ENCODE measurements at places on chromosomes 4 and X. TPM values are rescaled to one million over a fixed set of nuclear protein-coding genes. Genes with fewer than 3 reads are reported as not detected.

DNA sequence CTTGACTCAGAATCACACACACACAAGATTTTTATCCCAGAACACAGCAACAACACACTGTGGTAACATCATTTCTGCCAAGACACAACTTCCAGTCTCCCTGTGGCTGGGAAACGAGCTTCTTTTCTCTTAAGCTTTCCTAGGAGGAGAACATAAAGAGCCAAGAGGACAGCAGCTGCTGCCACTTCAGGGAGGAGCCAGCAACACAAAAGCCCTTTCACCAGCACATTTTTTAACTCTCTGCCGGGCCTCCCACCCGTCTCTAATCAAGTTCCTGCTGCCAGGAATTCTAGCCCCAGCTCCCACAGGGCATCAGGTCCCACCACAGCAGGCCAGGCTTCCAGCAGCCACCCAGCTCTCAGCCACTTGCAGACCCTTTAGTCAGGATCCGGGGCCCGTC is 22.4 kb downstream of the FAT1 start:
- DNase-seq: no peak

DNA sequence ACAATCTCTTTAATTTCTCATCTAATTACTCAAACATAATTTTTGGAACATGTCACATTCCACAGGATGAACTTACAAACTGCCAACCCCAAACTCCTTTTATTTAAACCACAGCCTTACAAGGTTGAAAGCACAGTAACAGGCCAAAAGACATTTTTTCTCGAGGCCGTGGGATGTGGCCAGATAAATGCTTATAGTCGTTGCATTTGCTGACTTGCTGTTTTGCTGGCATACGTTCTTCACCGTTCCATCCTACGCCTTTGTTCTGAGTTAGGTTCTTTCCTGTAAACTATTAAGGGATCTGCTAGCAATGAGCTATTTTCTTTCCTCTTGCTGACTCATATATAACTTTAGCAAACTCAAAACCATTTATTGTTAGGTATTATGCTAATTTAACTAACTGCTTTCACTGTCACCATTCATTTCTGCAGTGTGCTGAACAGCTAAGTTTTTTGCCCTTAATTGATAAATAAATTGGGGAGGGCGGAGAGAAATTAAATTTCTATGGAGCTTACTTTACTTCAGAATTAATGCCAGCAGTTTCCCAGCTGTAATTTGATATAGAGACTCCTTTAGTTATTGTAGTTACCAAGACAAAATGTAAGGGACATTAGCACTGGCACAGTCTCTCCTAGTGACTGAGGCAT is 135.1 kb upstream of the PACRGL start:
- DNase-seq: no peak

The GPR50 gene
- total RNA-seq: not detected

The AFP gene
- total RNA-seq: not detected

- no peak for DNase-seq
Measured at GRCh38 chr4:8769645-8770517, 101.8 kb downstream of the HMX1 start.

GRCh38 chrX:76509775-76510174 is 82.3 kb downstream of the MAGEE1 start:
- no peak for DNase-seq

- no peak for DNase-seq
Measured at GRCh38 chrX:129600981-129601424, 53.8 kb downstream of the APLN start.

The MFAP3L gene
- total RNA-seq: 2.2 TPM

The FGFBP1 gene
- not detected for total RNA-seq

- DNase-seq: no peak
Measured at GRCh38 chrX:101676571-101676970, 16.9 kb upstream of the ARMCX2 start.

The USP17L10 gene
- total RNA-seq: not detected

DNA sequence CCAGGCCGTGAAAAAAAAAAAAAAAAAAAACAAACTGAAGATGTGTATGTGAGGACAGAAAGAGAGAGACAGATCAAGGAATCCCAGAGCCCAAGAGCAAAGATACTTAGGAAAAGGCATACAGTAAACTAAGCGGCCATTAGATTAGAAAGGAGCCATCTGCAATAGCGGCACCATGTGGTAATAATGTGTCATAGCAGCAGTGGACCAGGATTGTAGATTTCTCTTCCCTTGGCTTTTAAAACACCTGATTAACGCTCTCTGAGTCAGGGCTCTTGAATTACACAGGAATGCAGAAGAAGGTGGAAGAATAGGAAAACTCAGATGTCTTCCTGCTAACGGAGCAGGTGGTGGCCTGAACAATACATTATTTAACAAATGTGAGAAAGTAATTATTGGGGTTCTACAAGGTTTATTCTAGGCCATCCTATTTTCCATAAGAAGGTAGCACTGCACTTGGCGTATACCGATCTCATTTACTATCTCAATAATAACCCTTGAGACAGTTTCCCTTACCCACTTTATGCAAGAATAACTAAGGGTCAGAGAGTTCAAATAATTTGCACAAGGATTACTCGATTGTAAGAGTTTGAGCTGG is 182.7 kb downstream of the KCNIP4 start:
- peak; percentile 8 for DNase-seq

GRCh38 chrX:130974323-130974722 is 71.3 kb upstream of the ENOX2 start:
- DNase-seq: no peak

- DNase-seq: no peak
Measured at GRCh38 chr4:81207828-81208227, 7.2 kb downstream of the PRKG2 start.

The PALLD gene
- 0.94 TPM for total RNA-seq

- no peak for DNase-seq
Measured at GRCh38 chr4:141548791-141549190, 87.6 kb upstream of the IL15 start.

The ERCC6L gene
- total RNA-seq: 13.1 TPM

DNA sequence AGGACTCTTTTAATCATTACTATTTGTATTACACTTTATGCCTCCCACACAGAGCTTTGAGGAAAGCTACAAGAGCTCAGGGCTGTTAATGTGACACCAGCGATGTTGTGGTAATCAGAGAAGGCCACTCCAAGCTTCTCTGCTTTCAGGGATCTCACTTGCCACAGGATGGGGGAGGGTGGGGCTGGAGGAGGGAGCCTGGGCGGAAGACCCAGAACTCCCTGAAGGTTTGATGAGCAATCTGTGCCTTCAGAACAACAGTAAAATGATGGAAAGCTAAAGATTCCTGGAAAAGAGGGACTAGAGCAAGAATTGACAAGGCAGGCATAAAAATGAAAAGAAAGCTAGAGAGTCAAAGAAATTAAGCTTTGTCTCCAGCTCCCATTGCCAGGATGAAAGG is 75.6 kb downstream of the MAML3 start:
- DNase-seq: no peak

The CSAG1 gene
- not detected for total RNA-seq

The RNF128 gene
- total RNA-seq: not detected

DNA sequence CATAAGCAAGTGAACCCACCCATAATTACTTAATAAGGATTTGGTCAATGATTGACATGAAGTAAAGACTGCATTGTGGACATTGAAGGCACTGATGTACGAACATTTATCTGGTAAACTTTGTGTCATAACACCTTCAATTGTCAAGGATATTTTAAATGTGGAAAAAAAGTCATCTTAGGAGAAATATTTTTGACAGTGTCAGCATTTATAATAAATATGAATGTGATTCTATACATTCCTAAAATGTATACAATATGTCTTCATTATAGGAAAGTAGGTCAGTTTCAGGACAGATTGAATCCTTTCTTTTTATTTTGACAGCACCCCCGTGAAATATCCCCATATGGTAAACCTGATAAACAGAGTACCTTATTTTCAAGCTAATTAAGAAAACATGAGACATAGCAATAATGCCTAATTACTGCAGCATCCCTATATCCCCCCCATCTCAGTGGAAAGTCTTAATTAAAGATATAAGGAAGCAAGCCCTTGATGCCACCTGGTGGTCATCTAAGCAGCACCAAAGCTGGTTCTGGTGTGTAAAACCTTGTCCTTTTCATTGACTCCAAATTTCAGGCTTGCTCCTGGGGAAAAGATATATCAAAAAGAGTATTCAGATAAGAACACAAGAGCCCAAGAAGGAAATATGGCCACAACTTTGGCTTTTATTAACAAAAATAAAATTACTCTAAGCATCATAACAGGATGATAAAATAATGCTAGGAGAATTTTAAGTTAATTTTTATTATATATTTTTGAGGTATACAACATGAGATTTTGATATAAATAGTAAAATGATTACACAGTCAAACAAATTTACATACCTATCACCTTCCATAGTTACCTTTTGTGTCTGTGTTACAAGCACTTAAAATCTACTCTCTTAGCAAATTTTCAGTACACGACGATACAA is 379.7 kb downstream of the TLL1 start:
- DNase-seq: no peak

GRCh38 chr4:133385161-133385954 is 236.3 kb downstream of the PCDH10 start:
- no peak for DNase-seq

GRCh38 chr4:751676-752075 is 46.0 kb downstream of the PCGF3 start:
- DNase-seq: no peak

- DNase-seq: peak; percentile 14
Measured at GRCh38 chrX:18353931-18354368, 538 bp downstream of the SCML2 start.

- no peak for DNase-seq
Measured at GRCh38 chrX:111003118-111003517, 92.9 kb upstream of the PAK3 start.

The DMRTC1 gene
- not detected for total RNA-seq

- DNase-seq: no peak
Measured at GRCh38 chr4:175789647-175790046, 22.4 kb downstream of the GPM6A start.

The GATA1 gene
- not detected for total RNA-seq

- DNase-seq: no peak
Measured at GRCh38 chrX:149567621-149568417, 18.1 kb upstream of the HSFX3 start.

DNA sequence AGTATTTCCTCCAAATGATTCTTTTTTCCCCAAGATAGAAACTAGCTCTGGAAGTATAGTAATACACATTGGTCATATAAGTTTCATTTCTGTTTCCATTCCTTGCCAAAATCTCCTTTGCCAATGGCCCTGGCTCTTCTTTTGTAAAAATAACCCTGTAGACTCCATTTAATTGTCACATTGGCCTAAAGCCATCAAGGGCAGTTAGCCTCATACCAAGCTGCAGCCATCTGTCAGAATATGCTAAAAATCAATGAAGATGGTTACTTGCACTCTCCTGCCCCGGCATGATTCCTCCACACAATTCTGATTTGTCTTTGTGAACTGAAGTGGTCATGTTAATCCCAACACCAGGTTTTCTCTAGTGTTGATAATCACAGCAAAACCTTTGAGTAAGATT is 380.5 kb downstream of the SH2D1A start:
- no peak for DNase-seq

The KIAA1210 gene
- not detected for total RNA-seq

The CT45A10 gene
- total RNA-seq: not detected

The CD38 gene
- total RNA-seq: 40.3 TPM

GRCh38 chr4:13985837-13986236 is 358.3 kb upstream of the BOD1L1 start:
- no peak for DNase-seq

GRCh38 chr4:19924761-19925160 is 326.9 kb upstream of the SLIT2 start:
- no peak for DNase-seq

GRCh38 chr4:101190751-101191150 is 156.6 kb downstream of the PPP3CA start:
- DNase-seq: no peak

The XAGE1A gene
- total RNA-seq: not detected

DNA sequence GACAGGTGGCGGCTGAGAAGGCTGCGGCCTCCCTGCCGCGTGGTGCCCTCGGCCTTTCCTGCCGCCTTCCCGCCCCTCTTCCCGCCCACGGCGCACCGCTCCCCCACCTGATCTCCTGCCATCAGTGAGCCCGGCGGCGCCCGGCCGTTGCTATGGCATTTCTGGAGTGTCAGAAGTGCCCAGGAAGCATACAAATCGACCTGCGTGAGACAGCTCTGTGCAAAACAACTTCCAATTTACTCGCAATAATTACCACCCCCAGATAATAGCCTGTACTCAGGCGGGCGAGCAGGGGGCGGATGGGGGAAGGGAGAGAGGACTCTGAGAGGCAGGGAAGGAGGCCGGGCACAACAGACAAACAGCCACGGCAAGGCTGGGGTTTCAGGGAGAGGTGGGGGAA is 16.6 kb upstream of the ERCC6L start:
- no peak for DNase-seq

DNA sequence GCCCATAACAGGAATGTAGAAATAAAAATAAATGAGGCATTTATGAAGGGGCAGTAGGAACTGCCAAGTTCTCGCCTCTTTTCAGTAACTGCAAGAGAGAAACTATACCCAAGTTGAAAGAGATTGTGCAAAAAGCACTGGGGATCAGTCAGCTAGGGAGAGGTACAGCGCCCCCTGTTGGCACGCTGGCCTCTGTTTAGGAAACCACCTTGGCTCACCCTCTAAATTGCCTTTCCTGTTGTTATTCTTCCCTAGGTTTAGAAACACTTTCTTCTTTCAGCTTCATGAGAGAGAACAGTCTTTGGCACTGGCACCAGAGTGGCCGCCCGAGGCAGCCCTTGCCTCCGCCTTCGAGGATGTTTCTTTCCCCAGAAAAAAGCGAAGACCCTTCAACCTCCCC is 348.5 kb downstream of the MID1IP1 start:
- DNase-seq: peak; percentile 26

DNA sequence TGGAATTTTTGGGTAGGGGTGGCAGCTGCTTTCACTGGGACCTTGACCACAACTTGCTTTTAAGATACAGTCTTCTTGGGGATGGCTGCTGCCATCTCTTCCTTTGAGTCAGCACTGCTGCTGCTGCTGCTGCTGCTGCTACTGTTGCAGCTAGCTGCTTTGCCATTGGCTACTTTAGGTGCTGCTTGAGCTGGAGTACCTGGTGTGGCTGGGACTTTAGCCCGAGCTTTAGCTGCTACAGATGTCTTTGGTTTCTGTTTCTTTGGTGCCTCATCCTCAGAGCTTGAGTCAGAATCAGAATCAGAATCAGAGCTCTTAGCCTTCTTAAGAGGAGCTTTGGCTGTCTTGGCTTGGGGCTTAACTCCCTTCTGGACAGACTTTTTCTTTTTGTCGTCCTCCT is 52.2 kb downstream of the FAM9B start:
- no peak for DNase-seq
